SJSA1 (cell line): ENCODE measurements at places on chromosomes 3 and 15.

DNA sequence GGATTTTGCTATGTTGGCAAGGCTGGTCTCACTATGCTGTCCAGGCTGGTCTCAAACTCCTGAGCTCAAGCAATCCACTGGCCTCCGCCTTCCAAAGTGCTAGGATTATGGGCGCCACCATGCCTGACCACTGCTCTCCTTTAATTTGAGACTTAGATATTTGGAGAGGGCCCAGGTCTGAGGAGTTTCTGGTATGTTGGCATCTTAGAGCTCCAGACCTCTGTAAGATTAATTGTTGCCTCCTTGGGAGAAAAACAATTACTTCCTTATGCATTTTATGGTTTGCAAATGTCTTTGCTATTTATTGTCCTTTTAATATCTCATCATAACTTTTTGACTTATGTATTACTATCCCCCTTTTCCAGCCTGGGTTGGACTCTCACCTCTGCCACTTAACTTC lies 2.9 kb downstream of the ZNF774 start:
- DNase-seq = no peak

DNA sequence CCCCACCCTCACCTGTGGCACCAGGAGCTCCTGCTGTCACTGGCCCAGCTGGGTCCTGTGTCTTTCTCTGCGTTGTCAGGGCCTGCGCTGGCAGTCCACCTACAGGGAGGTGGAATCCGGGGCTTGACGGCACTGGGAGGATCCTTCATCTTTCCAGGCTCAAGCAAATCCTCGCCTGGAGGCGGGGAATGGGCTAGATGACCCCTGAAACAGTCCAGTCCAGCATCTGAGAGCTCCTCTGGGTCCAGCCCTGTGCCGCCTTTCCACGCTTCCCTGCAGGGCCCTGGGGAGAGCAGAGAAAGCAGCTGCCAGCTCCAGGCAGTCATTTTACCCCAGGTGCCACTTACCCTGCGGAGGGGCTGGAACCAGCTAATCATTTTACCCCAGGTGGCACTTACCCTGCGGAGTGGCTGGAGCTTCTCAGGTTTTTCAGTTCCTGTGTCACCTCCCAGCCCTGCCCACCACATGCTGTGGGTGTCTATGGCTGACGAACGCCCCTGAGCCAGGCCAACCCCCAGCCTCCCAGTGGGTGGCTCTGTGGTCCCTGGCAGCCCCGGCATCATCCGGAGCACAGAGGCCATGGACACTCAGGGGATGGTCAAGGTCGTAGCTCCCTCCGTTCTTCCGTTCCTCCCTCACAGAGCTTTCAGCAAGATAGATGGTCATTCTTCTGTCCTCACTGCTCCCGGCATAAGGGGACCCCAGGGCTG lies 17.9 kb upstream of the ADIPOQ start:
- DNase-seq = no peak

DNA sequence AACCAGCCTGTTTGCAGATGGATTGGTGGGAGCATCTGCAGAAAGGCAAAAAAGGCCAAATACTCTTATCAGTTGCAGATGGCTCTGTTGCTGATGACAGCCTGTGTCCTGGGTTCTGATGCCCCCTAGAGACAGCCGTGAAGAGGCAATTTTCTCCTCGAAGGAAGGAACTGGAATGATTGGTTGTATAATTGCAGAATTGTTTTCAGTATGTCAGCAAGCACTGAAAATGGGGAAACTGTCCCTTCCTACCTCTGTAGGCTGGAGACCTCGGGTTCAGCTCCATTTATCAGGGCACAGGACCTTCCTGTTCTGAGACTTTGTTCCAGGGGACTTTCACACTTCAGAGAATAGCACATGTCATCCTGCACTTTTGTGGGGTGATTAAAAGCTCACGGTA lies 103.0 kb downstream of the PGPEP1L start:
- DNase-seq = no peak

- DNase-seq = no peak
Observed at GRCh38 chr15:67753891-67754290, 71.4 kb upstream of the SKOR1 start.

- peak; percentile 60 for DNase-seq
Observed at GRCh38 chr3:38454884-38455638, 1.4 kb downstream of the ACVR2B start.

GRCh38 chr3:120298996-120299395 lies 14.0 kb upstream of the GPR156 start:
- DNase-seq = no peak

- no peak for DNase-seq
Observed at GRCh38 chr15:67389975-67390374, 131.0 kb upstream of the C15orf61 start.

DNA sequence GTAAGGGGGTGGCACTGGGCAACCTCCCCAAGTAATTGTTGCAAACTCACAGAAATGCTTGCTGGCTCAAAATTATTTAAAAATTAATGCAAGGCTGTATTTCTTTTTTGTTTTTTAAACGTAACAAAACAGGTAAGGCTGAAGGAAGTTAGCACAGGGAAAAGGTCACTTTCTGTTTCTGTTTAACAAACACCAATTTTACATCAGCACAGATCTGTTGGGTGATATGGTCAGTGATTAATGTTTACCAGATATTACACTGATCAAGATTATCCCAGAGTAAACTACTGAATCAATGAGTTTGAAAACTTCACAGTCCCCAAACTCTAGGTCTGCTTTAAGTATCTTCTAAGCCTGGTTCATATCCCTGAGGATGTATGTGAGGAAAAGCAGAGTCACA lies 558.0 kb downstream of the FOXP1 start:
- DNase-seq = no peak

DNA sequence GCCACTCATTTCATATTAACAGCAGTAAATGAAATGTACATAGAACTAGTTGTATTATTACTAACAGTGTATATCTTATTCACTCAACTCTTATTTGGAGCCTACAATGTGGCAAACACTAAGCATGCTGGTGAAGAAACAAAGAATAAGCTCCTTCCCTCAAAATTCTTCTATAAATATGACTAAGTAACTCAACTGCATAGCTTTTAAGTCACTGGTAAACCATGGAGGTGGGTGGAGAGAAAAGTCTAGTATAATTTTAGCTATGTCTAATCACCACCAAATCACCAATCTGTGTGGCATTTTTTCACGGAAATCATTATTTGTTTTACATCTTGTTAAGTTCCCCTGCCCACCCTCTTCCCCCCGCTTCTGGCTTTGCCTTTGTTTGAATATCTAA lies 17.5 kb downstream of the COPS2 start:
- DNase-seq = peak; percentile 55

DNA sequence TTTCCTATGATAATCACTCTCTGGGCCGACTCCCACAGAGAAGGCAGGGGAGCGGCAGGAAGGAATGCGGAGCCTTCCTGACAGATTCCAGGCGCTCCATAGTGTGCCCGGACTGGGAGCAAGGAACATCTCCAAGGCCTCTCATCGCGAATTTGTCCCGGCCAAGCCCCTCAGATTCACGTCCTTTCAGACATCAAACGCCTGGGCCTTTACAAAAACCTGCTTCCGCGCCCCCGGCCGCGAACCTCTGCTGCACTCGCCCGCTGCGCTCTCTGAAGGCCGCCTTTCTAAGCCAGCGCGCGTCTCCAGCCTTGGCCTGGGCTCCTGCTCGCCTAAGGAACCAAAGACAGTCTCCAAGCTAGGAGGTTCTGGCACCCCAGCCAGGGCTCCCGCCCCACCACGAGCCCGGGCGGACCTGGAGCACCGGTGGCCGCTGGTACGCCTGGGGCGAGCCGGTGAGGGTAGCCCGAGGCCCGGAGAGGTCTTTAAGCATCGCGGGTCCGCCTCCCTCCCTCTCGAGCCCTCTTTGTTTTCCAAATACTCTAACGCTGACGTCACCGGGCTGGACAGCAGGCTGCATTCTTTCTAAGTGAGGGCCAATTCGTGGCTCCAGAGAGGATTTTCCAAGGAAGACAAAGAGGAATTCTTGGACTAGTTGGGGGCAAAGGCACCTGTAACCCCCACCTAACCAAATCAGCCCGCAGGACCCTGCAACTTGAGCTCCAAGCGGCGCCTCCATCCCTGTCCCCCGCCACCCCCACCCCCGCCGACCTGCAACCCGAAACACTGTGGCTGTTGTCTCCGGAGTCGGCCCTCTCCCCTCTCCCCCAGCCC lies 759 bp downstream of the AMOTL2 start:
- DNase-seq = peak; percentile 91

- DNase-seq = peak; percentile 3
Observed at GRCh38 chr3:98746882-98747281, 16.3 kb upstream of the ST3GAL6 start.

GRCh38 chr15:29601811-29602210 lies 220.5 kb downstream of the TJP1 start:
- DNase-seq = no peak
